ENCODE measurements at places on chromosomes 6 and 20.
A peak's percentile ranks its signal among the peaks of the same experiment; 100 is the strongest.

- no peak for DNase-seq
Measured at GRCh38 chr6:88380618-88381288, 214.6 kb upstream of the CNR1 start.

DNA sequence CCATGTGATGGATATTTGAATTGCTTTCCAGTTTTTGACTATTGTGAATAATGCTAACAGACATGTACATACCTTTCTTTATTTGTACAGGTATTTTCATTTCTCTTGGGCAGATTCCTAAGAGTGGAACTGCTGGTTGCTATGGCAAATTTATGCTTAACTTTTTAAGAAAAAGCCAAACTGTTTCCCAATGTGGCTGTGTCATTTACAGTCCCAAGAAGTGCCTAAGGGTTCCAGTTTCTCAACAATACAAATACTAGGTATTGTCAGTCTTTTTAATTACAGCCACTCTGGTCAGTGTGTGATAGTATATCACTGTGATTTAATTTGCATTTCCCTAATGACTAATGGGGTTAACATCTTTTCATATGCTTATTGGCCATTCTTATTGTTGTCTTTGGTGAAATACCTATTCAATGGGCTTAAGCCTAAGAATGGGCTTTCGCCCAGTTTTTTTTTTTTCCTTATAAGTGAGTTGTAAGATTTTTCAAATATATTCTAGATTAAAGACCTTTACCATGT is 10.3 kb downstream of the REPS1 start:
- no peak for DNase-seq

- DNase-seq, result no peak
Measured at GRCh38 chr6:42124223-42124836, 18.1 kb downstream of the C6orf132 start.

DNA sequence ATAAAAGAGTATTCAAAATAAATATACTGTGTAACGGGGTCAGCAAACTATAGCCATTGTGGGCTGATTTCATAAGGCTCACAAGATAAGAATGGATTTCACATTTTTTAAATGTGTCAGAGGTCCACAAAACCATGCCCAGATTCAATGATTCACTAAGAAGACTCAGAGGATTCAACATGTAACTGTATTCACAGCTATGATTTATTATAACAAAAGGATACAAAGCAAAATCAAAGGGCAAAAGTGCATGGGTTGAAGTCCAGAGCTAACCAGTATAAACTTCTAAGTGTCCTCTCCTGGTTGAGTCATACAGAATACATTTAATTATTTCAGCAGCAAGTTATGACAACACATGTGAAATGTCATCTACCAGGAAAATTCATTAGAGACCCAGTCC is 49.2 kb downstream of the TBC1D32 start:
- peak; percentile 18 for DNase-seq

- peak; percentile 71 for DNase-seq
Measured at GRCh38 chr6:4253604-4254231, 118.3 kb upstream of the ECI2 start.

DNA sequence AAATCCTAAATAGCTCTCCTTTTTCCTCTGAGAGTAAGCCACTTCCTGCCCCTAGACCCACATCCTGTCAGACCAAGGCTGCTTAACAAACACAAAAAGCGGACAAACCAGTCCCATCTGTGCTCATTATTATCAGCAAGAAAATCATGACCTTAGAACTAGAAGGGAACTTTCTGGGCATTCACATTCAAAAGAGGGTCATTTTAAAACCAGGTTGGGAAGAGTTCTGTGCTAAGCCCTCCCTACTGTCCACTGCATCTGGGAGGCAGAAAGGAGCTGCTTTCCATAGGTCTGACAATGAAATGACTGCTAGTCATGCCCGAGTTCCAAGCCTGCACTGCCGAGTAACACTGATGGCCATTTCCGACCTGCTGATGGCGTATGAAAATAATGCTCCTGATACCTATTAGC is 15.4 kb downstream of the EZR start:
- DNase-seq, result no peak

DNA sequence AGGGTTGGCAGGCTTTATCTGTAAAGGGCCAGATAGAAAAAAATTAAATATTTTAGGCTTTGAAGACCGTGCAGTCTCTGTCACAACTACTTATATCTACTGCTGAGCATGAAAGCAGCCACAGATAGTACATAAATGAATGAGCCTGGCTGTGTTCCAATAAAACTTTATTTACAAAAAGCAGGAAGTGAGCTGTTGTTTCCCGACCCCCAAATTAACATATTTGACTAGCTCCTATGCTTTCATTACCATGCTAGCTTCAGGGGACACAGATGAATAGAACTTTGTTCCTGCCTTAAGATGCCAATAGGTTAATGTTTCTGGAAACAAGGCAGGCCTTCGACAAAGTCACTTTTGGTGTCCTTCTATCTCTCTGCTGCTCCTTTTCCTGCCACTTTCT is 1058.0 kb upstream of the FLRT3 start:
- no peak for DNase-seq

- peak; percentile 92 for DNase-seq
Measured at GRCh38 chr20:10511509-10512251, 76.6 kb downstream of the SLX4IP start.

- DNase-seq, result peak; percentile 21
Measured at GRCh38 chr6:43308101-43308989, at the start of gene CRIP3. CRIP3 (minus strand) TSS chr6:43308826; CDS start chr6:43308792, 34 bp downstream.

- no peak for DNase-seq
Measured at GRCh38 chr6:145233955-145234354, 501.4 kb downstream of the EPM2A start.

Measured in adrenal gland (tissue), 19 donors.